Left forelimb (tissue), 1 donor: ENCODE measurements at places on chromosomes 2 and 18.

- DNase-seq: no peak
Observed at GRCh38 chr2:152594022-152594766, 123.1 kb downstream of the PRPF40A start.

DNA sequence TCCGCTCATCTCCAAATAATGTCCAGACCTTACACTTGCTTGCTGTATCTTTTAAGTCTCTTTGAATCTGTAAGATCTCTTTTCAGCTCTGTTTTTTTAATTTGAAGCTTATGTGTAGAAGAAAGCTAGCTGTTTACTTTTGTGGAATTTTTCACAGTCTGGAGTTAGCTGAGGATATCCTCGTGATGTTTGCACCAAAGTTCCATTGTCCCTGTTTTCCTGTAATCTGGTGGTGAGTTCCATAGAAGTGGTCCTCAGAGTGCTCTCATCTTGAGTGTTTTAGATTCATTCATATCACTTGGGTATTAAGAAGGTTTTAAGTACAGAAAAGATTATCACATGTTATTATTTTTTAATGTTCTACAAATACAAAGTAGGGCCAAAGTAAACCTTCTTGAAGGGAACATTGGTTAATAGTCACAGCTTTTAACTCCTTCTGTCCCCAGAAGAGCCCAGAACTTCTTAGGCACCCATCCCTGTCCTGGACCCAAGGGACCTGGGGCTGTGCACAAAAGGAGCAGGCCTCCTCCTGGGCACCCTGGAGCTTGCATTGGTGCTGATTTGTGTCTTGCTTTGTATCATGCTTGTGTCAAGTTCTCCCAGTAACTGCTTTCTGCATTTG, 15.0 kb downstream of the MLPH start:
- DNase-seq: no peak

- peak; percentile 66 for DNase-seq
Observed at GRCh38 chr2:176075481-176075880, 8.3 kb downstream of the EVX2 start.

DNA sequence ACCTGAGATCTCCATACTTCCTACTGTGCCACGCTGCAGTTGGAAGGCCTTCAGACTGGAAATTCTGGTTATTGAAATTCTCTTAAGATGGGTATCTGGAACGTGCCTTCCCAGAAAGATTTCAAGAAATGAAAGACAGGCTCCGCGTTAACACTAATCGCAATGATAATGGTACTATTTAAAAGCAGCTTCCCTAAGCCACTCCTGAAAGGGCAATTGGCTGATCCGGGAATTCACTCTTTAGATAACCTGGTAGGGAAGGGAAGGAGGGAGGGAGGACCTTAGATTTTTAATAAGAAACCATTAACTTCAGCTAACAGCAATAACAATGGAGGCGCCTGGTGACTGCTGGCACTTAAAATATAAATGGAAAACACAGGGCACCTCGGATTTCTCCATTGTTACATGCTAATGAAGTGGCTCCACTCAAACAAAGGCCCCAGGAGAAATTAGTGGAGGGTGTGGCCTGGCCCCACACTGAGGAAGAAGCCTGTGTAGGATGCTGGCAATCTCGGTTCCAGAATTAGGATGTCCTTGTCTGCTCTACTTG, 22.5 kb upstream of the MTA3 start:
- DNase-seq: no peak

DNA sequence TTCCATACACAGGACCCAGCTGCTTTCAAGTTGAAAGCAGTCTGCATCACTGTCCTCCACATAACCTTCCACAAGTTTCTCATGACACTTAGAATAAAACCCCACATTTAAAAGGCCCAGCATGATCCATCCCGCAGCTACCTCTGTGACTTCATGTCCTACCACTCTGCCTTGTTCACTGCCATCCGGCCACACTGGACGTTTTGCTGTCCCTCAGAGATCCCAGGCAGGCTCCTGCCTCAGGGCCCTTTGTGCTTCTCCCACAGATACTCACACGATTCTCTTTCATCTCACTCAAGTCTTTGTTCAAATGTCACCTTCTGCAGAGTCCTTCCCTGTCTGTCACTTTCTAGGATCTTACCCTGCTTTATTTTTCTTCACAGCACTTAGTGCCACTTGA, 232.9 kb upstream of the BOD1L2 start:
- DNase-seq: no peak

DNA sequence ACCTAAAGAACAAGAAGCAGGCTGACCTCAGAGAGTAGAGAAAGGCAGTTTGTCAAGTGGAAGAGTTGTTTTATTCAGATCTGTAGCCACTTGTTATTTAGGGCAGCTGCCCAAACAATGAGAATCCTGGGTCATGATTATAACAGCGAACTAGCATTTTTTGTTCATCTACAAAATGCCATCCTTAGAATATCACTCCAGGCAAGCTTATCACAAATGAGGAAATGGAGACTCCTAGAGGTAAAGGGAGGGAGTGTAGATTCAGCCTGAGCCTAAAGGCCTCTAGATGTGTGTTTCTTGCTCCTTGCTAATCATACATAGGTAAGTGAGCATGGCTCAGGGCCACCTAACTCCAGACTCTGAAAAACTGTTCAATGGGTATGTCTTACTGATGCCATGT, 126.1 kb downstream of the HNMT start:
- DNase-seq: no peak

- no peak for DNase-seq
Observed at GRCh38 chr2:34899079-34899478, 1300.0 kb upstream of the FAM98A start.

DNA sequence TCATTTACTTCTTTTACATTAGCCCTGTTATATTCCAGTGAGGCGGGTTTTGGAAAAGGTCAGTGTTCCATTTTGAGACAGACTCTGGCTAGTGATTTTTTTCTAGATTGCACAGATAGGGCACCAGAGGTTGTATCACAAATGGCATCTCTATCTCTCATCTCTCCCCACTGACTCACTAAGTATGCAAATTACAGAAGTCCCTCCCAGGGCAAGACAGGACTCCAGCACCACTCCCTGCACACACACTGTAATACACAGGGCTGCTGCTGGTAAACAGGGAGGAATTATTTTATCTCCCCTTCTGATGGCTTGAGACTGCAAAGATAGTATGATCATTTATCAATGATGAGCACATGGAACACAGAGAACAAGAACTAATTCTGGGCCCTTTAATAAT, 46.2 kb downstream of the AKAIN1 start:
- no peak for DNase-seq

DNA sequence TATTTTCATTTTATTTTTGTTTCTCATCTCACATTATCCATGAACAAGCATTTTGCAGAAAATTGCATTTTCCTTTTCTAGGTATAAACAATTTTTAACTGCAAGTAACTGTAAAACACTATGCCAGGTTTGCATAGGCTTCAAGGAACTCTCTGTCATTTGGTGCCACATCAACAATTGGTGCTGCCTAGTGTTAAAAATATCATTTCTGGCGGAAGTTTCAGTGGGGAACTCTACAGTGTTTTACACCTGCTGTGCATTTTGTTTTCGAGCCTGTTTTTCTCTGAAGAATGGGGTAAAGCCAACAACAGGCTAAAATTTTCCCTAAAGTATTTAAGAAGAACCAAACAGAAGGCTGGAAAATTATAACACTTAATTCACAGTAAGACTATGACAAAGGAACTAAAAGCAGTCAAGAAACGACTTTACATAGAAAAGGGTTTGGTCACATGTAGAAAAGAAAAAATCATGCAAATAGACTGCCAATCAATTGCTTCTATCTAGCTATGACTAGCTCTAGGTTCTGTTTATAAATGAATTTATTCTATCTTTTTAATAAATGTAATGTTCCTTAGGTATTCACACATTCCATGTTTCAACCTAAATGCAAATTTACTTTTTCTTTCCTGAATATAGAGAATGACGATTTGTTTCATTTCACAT, 21.4 kb upstream of the FRZB start:
- DNase-seq: no peak

GRCh38 chr2:10375570-10376281, 72.4 kb downstream of the ODC1 start:
- DNase-seq: no peak
